Activated CD4-positive, alpha-beta T cell treated with anti-CD3 and anti-CD28 coated beads for 36 hours (primary cell): ENCODE measurements at places on chromosomes 13 and 19. TPM values are rescaled to one million over a fixed set of nuclear protein-coding genes. Genes with fewer than 3 reads are reported as not detected.

DNA sequence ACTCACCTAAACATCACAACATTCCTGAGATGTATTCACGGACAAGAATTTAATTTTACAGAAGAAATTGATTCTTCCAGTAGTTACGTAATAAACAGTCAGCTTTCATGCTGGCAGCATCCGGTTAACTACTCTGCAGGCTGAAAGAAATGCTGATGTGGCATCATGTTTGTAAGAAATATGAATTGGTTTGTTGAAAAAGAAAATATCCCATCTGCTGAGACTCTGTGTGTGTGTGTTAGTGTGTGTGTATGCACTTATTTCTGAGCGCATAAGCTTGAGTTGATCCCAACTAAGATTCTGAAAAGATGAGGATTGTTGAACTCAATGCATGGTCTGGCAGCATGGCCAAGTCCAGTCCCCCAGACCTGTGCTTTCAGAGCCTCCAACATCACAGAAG, 74.3 kb upstream of the FAM216B start:
- no peak for DNase-seq

The THSD1 gene
- total RNA-seq, result 0.19 TPM

The ATP12A gene
- total RNA-seq, result 0.16 TPM

The TMEM272 gene
- 0.18 TPM for total RNA-seq

The CYSLTR2 gene
- 2.5 TPM for total RNA-seq

DNA sequence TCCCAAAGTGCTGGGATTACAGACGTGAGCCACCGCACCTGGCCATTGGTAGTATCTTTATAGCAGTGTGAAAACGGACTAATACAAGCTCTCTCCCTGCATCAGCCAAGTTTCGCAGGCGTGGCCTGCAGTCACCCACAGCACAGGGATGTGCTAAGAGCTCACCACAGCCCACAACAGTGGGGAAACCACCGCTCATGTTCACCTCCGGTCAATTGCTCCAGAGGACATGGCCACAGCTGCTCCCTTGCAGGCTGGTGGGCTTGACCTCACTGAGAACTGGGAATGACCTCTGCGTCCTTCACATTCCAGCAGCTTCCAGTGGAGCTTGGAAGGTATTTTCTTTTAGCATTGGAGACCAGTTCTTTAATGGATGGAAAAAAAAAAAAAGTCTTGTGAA, 156.4 kb downstream of the KCTD15 start:
- no peak for DNase-seq

GRCh38 chr13:41658057-41658661, 200.8 kb downstream of the RGCC start:
- no peak for DNase-seq

The BEST2 gene
- total RNA-seq, result not detected

The ATXN8OS gene
- not detected for total RNA-seq

DNA sequence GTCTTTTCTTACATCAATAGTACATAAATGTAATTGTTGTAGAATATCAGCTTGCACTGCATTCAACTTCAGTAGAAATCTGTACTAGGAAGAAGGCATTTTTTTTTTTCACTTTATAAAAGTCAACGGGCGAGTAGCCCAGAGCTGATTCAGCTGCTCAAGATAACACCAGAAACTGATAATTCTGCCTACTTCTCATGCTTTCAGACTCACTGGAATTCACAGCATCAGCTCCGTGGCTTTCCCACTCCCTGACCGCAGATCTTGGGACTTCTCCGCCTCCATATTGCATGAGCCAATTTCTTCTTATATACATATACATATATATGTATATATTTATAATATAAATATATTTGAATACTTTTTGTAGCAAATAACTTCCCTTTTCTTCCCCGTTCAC, 263.1 kb upstream of the RXFP2 start:
- no peak for DNase-seq

- peak; percentile 91 for DNase-seq
Measured at GRCh38 chr19:41531438-41532311, 44.3 kb upstream of the CEACAM21 start.

The ZNF441 gene
- total RNA-seq, result 4.3 TPM

The FPR1 gene
- total RNA-seq, result not detected

GRCh38 chr19:6518145-6518911, 12.5 kb upstream of the TNFSF9 start:
- DNase-seq, result peak; percentile 43
